GM18507 (cell line): ENCODE measurements at places on chromosomes 7 and 10.

DNA sequence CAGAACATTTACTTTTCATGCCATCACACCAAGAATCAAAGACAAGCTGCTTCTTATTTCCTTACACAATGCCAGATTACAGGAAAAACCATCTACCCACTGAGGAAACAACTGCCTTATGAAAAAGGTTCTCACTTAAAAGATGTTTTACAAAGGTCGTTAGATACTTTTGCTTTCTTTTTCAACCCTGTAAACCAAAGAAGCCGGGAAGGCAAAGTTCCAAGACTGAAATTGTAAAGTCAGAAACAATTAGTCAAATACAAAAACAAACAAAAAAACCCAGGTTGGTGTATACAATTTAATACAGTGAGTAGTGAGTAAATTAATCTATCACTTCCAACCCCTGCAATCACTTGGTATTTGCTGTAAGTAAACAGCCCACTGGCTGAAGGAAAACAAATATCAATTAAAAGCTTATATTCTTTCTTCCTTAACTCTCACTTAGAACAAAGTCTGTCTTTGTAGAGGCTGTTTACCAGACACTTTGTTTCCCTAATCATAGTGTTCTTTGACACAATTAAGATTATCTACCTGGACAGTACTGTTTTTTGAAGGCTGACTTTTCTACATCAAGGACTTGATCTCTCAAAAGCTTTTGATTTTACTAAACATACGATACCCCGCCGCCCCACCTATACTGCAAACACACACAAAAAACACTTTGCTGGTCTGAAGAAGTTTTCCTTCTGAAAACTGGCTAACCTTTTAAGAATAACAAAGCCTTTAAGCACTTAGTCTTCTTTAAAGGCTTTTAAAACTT is 18.1 kb downstream of the ERLIN1 start:
- DNase-seq, result no peak

DNA sequence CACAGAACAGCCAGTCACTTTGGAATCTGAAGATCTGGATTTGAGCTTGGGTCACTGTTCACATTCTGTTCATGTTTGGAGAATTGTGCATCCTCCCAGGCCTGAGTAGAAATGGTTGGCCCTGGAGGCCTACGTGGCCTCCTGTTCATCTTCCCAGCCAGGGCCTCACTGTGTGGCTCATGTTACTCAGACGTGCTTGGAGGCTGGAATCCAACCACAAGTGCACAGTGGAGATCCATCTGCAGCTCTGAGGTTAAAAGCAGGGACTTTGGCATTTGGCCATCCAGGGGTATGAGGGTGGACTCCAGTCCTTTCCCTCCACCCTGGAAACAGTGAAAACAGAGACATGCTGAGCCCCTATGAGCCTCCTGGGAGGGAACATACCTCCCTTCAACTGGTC is 709.0 kb upstream of the IGFBP3 start:
- no peak for DNase-seq

GRCh38 chr7:20305726-20306125 is 25.0 kb upstream of the ITGB8 start:
- DNase-seq, result no peak

GRCh38 chr7:152887191-152887590 is 127.6 kb downstream of the ACTR3B start:
- DNase-seq, result no peak

DNA sequence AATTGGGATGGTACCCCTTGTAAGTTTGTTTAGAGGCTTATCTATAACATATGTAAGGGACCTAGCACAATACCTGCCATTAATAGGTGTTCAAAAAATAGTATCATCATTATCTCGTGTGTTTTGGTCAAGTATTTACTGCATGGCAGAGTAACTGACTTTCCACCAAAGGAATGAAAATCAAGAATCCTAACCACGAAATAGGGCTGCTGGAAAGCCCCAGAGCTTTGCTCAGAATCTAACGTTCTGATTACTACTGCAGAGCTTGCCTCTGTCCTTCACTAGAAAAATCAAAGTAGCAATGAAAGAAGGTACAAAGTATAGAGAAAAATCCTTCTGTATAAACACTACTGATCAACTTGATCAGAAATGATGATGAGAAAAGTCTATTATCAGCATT is 34.9 kb downstream of the DCLRE1C start:
- no peak for DNase-seq

GRCh38 chr7:136230210-136230609 is 253.1 kb upstream of the MTPN start:
- DNase-seq, result no peak
